ENCODE measurements at places on chromosomes 12 and 14.

DNA sequence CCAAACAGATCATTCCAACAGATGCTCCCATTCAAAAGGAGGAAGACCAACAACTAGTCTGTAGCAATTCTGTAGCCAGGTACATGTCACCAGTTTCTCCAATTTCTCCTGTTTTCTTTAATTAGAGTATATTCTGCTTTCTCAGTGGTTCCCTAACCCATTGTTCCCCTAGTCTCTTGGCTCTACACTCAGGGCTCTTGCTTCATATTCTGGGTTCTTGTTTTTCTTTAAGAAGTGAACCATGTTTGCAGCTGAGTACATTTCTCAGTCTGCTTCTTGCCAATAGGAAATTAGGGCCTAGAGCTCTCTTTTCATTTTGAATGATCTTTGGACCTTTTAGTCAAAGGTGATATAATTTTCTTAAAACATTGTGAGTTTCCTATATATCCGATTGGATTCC is 29.4 kb upstream of the STXBP6 start:
- no peak for DNase-seq

DNA sequence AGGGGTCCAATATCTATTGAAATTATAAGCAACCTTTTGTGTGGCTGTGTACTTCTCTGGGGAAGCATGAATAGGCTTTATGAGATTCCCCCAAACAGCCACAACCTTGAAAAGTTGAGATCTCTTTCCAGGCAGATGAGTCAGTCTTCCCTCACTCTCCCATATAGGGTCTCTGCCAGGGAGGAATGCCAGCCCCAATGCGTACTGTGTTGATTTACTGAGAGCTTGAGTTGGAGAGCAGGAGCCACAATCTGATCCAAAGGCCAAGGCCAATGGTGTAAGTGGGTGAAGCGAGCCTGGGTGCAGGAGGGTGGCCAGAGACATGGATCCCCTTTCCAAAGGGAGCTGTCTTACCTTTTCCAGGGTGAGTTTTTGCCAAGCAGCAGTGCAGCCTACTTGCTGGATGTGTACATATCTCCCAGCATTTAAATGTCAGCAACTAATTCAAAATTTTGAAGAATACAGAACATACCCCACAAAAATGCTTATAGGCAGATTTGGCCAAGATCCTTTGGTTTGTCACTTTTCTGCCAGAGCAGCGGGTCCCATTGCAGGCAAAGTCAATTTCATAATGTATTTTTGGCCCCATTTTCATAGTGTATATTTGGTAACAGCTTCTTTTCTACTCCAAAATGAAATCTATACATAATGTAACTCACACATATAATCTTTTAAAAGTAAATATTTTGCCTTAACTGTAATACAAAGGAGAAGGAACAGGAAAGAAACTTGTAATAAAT is 88.2 kb downstream of the TBC1D30 start:
- DNase-seq: no peak

- no peak for DNase-seq
These were observed 6.1 kb upstream of the PSMA3 start for GRCh38 chr14:58238252-58239243.

DNA sequence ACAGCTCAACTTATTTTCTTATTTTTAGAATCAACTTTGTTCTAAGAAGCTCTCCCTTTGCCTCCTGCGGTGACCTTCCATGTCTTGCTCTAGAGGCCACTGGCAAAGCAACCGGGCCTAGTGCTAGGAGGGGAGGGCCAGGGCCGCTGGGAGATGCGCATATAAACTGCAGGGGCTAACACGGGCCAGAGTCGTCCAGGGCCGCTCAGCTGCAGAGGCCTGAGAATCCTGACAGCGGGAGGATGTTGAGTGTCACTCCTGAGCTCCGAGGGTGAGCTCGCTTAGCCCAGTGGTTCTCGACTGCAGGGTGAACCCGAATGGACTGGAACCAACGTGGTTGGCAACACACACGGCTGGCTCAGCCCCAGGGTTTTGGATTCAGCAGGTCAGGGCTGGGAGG is 6.5 kb upstream of the PIWIL1 start:
- DNase-seq: no peak

- DNase-seq: no peak
These were observed 125.6 kb upstream of the FGD4 start for GRCh38 chr12:32273712-32274111.

DNA sequence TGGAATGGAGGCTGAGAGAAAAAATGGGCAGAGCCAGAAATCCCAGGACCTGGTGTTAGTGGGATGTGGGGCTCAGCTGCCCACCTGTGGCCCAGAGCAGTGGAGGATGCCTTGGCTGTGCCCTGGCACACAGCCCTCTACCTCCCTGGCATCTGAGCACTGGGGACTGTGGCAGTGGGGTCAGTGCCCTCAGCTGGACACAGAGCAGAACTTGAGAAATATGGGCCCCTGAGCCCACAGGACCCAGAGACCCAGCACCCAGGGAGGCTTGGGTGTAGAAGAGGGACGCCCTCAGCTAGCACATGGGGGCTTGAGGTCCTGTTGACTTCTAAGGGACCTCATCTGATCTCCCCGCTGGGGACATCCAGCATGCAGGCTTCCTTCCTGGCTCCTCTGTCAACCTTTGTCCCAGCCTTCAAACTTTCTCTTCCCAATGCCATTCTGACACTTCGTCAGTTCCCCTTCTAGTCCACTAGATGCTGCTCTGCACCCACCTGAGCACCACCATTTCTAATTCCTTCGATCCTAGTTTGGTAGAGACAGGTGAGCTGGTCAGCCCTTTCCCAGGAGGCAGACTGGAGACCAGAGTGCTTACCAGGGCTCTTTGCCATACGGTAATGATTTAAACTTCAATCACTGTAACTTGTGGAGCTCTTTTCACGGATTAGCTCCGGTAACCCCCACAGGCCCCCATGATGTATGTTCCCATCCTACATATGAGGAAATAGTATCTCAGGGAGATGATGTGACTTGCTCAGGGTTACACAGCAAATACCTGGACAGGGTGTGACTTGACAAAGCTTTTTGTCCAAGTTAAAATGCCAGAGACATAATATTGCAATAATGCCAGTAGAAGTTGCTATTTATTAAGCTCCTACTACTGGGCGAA is 143.7 kb downstream of the ASCL4 start:
- DNase-seq: no peak

DNA sequence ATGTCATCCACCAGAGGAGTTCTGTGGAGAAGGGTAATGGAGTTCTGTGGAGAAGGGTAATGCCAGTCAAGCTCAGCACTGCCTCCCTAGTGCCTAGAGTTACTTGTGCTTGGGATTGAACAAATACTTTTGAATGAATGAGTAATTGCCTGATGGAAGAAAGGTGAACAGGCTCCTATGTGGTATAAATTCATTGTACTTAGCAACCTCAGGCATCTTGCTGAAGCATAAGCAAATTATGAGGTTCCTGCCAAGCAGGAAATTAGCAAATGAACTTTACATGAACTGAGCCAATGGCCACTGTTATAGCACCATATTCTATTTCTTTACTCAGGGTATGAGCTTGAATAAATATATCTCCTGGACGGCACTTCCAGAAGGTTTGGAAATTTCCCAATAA is 1047.2 kb downstream of the SLC6A15 start:
- no peak for DNase-seq

- DNase-seq: no peak
These were observed 888 bp upstream of the EEA1 start for GRCh38 chr12:92929983-92930382.

DNA sequence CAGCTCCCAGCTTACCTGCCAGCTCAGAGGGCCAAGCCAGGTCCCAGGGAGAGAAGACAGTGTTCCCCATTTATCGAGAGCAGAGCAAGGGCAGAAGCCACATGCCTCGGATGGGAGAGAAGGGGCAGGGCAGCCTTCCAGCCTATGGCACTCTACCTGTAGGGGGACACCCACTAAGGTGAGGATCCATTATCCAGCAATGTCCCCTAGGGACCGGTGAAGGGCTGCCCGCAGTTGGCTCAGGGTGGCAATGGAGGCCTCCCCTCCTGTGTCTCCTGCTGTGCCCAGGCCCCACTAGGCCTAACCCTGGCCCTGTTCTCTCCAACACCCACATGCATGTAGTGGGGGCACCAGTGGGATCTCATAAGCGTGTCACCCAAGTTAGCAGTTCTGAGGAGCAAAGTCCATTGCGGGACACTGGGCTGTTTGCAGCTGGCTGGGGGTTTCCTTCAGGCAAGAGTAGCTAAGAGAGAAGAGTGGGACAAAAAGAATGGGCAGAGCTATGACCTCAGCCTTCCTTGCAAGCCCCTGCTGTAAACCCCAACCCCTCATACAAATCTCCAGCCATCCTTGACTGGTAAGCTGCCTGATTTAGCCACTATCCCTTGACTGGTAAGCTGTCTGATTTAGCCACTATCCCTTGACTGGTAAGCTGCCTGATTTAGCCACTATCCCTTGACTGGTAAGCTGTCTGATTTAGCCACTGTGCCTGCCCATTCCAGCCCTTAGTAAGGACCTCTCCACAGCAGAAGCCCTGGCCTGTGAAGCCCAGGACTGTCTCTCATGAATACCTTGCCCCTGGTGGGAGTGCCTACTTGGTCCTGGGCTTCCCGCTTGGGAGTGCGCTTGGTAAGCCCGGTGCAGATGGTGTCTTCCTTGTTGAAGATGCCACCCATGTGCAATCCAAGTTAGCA is 5.2 kb upstream of the ASB2 start:
- no peak for DNase-seq

- DNase-seq: no peak
These were observed 35.2 kb downstream of the POLR3B start for GRCh38 chr12:106392759-106393158.

DNA sequence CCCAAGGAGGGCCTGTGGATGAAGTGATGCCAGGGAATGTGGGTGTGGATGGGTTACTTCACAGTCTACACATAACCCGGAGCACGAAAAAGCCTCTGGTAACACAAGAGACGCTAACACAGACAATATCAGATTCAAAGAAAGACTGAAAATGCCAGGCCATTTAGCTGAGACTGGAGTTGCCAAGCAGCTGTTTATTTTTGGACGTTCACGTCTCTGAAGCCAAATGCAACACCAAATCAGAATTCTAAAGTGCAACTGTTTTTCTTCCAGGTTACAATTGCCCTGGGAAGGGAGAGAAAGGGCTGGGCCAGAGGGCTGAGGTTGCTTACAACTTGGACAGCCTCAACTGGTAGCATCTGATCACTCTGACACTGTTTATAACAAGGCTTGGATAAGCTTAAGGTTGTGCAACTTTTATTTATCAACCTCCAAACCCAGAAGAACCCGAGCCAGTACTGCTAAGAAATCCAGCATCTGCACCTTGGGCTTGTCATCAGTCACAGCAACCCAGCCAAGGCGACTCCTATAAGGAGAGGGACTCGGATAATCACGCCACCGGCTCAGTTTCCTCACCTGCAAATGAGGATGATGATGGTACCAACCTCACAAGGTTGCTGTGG is 24.8 kb downstream of the NUAK1 start:
- DNase-seq: no peak

GRCh38 chr12:78645956-78646355 is 218.6 kb upstream of the SYT1 start:
- no peak for DNase-seq

GRCh38 chr14:85054178-85054577 is 475.8 kb upstream of the FLRT2 start:
- no peak for DNase-seq

GRCh38 chr12:62841846-62842245 is 93.1 kb downstream of the PPM1H start:
- no peak for DNase-seq

- no peak for DNase-seq
These were observed 2.6 kb downstream of the IFFO1 start for GRCh38 chr12:6553051-6553868.

GRCh38 chr12:88291498-88292131 is 149.5 kb downstream of the TMTC3 start:
- no peak for DNase-seq

DNA sequence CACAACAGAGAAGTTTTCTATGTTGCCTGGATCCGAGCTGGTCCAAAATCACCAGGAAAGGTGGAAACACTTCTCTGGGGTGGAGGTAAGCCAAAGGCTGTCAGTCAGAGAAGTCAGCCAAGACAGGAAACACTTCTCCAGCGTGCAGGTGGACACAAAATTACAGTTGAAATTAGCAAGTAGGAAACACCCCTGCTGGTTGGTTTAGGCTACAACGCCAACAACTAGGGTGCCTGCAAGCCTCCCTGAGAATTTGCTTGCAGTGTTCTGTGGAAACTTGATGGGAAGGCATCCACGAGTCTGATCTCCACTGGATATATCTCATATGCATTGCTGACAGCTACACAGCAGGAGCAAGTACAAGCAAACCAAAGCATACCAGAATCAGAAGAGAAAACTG is 600.5 kb downstream of the RERGL start:
- no peak for DNase-seq

GRCh38 chr12:83676781-83677295 is 990.1 kb downstream of the TMTC2 start:
- DNase-seq: no peak

DNA sequence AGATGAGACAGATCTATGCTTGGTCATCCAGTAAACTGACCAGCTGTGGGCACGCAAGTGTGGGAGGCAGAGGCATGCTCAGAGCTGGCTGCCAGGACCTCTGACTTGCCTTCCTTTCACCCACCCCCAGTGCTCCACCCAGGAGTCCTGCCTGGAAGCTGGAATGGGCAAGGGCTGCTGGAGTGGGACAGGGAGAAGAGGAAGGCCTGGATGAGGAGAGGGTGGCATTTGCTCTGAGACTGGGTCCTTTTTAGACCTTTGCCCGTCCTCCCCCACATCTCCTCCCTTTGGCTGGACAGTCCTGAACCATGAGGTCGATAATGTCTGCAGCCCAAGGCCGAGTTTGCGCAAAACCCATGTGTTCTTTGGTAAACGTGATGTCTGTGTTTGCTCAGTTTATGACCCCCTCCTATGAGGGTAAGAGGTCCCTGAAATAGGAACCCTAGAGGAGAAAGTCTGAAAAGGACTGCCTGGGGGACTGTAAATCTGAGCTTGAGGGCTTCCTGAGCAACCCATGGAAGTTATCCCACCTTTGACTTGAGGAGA is 3.8 kb upstream of the INHBE start:
- DNase-seq: no peak

DNA sequence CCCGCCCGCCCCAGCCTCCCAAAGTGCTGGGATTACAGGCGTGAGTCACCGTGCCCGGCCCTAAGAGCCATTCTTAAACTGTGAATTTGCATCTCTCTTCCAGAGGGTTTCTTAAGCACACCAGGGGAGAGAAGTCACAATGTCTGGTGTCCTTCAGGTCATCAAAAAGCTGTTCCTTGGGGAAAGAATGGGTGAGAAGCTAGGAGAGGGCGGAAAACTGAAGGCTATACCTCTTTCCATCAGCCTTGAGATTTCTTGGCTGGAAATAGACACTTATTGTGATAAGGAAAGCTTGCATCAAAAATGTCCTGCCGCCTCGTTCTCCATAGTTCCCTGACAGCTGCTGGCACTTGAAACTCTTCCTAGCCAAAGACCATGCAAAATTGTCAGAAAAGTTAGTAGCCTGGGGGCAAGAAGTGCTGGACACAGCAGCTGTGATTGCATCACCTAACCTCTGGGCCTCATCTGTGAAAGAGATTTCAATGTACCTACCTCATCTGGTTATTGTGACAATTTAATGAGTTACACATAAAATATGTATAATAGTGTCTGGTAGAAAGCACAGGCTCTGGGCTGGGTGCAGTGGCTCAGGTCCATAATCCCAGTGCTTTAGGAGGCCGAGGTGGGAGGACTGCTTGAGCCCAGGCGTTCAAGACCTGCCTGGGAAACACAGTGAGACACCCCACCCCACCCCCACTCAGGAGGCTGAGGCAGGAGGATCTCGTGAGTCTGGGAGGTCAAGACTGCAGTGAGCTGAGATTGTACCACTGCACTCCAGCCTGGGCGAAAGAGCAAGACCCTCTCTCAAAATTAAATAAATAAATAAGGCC is 9.7 kb upstream of the UBC start:
- DNase-seq: no peak

GRCh38 chr12:42539696-42540095 is 49.9 kb downstream of the PRICKLE1 start:
- no peak for DNase-seq
